ENCODE measurements at places on chromosomes 7 and 10.

DNA sequence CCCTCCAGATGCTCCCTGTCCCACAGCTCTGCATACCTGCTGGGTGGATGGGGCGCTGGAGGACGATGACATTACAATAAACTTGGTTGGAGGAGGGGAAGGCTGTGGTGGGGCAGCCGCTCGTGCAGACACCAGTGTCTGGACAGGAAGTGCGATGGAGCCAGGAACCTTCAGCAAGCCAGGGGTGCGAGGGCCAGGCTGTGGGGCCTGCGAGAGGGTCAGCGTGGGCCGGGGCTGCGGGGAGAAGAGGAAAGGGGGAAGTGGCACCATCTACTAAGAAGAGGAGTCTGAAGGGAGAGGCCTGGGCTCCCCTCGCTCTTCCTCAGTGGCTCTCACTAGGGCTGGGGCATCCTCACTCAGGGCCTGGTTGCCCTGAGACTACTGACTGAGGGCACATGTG is 6.4 kb downstream of the AP4M1 start:
- DNase-seq, result no peak

- no peak for DNase-seq
Measured at GRCh38 chr7:66313886-66314568, 108.9 kb downstream of the TPST1 start.

- no peak for DNase-seq
Measured at GRCh38 chr10:101850749-101851148, 7.1 kb upstream of the KCNIP2 start.

DNA sequence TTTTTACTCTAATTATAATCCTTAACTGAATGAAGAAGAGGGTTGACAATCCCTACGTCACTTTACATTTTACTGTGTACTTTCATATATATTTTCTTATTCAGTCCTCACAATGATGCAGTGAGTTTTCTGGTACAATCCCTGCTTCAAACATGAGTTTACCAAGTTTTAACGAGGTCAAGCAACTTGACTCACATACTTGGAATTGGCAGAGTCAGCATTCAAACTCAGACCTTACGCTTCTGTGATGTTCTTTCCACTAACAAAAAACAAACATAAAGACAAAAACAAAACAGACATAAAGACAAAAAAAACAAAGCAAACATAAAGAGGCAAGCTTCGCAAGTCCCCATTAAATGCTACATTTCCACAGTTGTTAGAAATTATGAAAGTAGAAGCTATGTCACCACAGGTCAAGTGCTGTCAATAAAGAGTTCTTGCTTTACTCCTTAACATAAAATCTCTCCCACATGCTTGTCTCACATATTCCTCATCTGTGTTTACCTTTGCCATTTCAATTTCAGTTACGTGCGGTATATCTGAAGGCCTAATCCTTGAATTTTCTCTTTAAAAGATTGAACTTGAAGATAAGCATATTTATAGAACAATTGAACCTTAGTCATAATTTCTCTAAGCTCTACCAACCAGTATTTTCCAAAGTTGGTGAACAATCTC is 217.3 kb downstream of the CELF2 start:
- no peak for DNase-seq

- DNase-seq, result peak; percentile 25
Measured at GRCh38 chr10:94076325-94076841, 82.7 kb downstream of the PLCE1 start.

- DNase-seq, result no peak
Measured at GRCh38 chr7:46033592-46033991, 112.5 kb upstream of the IGFBP3 start.

GRCh38 chr10:28400176-28400575 is 97.3 kb upstream of the MPP7 start:
- DNase-seq, result no peak

- DNase-seq, result no peak
Measured at GRCh38 chr10:133335246-133336117, 1.2 kb downstream of the CALY start.

- DNase-seq, result no peak
Measured at GRCh38 chr7:37395618-37396259, 52.9 kb downstream of the ELMO1 start.

DNA sequence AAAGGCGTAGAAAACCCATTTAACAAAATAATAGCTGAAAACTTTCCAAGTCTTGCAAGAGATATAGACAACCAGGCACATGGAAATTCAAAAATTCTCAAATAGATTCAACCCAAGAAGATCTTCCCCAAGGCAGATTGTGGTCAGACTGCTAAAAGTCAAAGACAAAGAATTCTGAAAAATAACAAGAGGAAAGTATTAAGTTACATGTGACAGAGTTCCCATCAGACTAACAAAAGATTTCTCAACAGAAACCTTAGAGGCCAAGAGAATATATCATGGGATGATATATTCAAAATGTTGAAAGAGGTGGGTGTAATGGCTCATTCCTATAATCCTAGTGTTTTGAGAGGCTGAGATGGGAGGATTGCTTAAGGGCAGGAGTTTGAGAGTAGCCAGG is 59.8 kb downstream of the TMEM178B start:
- no peak for DNase-seq

DNA sequence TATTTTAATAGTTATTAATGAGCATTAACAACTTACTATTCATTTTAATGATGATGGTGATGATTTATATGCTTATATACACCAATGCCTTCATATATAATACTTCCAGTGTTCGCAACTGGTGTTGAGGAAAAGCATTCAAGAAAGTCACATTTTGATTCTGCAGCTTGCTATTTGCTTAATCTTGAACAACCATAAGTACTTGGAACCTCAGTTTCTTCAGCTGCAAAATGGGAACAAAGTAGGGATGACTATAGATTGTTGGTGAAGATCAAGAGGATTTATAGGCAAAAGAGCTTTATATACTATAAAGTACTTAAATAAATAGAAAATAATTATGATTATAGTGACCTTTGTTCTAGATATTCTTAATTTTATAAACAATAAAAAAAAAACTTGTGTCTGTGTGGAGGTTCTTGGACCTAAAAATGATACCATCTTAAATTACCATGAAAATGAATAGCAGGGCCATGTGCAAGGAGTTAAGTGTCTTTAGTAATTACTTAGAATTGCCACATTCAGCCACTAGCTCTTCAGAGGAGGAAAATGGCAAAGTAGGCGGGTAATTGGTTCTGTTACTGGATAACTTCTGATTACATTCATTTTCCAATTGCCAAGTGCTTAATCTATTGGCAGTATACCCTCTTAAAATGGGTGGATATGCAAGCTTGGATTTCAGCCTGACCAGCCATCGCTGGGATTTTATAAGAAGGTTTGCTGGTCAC is 4.5 kb downstream of the ARID5B start:
- no peak for DNase-seq

DNA sequence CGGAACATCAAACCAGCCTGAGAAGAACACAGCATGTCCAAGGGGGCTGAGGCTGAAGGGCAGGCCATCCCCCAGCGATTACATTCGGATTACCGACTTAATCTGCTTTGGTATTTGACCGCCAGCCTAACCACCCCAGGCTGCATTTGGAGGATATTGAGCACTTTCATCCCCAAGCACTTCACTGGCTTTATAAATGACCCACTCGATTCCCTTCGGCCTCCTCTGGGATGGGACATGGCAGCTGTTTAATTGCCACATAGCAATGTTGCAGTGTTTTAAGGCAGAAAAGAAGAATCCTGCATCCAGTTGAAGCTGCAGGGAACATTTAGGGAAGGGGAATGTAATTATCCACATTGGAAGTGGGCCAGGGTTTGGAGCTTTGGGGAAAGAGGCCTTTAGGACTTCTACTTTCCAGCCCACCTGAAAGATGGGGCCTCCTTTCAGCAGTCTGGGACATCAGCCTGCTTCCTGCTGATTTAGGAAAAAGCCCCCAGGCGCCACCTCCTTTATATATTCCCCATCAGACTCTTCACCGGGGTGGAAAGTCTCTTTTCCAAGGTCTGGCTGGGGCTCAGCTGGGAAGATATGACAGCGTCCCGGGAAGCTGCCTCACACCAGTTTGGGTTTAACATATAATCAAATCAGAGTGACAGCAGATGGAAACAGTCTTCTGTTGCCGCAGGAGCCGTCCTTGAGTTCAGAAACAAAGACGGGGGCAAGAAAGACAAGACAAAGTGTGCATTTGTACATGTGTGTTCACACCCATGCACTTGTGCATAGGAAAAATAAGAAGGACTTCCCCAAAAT is 9.2 kb downstream of the DPCD start:
- no peak for DNase-seq

DNA sequence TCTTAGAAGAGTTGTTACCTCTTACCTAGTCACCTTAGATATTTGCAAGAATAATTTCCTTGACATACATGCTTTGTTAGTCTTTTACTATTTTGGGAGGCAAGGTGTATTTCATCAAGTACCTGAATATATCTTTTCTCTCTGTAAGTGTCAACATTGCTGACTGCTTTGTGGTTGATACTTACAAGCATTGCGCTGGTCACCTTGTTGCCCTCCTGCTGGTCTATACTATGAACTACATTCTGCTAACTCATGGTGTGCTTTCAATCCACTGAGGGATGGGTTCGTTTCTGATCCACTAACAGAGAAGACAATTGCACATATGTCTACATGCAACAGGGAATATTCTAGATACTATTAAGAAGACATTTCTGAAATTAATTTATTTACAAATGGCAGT is 837.8 kb upstream of the COBL start:
- no peak for DNase-seq

DNA sequence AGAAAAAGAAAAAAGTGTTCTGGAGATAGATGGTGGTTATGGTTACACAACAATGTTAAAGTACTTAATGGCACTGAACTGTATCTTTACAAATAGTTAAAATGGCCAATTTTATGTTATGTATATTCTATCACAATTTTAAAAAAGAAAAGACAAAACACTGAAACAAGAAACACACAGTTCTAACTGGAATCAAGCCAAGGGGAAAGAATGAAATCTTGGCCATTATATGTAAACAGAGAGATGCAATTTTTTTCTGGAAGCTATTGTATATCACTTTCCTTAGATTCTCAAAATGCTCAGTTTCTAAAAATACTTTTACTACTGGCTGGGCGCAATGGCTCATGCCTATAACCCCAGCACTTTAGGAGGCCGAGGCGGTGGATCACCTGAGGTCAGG is 4.1 kb downstream of the COA1 start:
- DNase-seq, result no peak

- no peak for DNase-seq
Measured at GRCh38 chr7:79664884-79665676, 211.6 kb upstream of the MAGI2 start.

- no peak for DNase-seq
Measured at GRCh38 chr10:5157501-5157900, 27.4 kb downstream of the AKR1C8 start.

GRCh38 chr10:22629852-22630233 is 84.5 kb downstream of the PIP4K2A start:
- no peak for DNase-seq

DNA sequence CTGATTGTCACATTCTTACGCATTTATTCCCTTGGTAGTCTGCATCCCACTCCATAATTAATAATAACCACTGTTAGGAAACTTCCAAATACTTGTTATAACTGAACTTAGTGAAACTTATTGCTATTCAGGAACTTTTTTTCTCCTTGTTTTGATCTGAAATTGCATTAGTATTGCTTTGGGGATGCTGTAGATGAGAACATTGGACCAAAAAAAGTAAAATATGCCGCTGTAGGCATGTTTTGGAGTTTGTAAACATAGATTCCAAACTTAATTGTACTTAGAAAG is 1.7 kb downstream of the PPP1R9A start:
- DNase-seq, result no peak

DNA sequence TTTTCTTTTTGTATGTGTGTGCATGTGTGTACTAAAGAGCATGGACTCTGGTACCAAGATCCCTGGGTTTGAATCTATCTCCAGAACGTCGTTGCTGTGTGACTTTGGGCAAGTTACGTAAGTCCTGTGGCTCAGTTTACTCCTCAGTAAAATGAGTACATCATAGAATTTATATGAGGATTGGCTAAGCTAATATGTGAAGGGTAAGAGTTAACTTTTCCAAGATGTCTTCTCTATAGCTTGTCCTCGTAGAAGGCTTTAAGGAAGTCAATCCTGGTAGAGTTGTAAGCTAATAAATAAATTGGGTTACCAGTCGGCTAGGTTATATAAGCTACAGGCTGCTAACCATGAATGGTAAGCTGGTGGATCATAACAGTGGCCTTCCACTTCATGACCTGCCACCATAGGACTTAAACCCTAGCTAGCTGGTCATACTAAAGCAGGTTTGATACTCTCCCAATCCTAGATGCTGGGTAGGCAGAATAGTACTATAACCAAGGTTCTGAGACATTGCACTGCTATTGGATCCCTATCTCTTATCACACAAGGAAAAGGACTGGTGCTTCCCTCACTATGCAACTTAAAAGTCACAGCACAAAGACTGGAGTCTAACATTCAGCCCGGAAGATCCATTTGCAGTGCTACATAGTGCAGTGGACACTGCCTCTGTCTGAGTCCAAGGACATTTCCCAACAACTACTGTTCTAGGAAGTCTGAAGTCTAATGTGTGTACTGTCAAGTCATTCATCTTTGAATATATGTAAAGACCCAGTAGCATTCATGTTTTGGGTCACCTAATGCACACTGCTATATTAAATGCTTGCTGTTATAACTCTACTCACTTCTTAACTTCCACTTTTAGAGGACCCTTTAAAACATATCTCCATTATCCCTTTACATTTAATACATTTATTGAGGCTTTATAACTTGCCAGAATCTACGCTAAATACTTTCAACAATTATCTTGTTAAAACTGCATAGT is 156.2 kb downstream of the CRPPA start:
- no peak for DNase-seq

DNA sequence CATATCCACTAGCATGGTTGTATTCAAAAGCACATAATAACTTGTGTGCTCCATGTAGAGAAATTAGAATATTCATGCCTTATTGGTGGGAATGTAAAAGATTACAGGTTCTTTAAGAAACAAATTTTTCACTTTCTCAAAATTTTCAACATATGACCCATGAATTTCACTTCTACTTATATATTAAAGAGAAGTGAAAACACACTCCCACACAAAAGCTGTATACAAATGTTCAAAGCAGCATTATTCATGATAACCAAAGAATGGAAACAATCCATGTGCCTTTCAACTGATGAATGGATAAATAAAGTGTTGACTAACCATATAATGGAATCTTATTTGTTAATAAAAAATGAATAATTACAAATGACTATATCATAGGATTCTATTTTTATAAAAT is 694.5 kb upstream of the PCDH15 start:
- DNase-seq, result no peak

DNA sequence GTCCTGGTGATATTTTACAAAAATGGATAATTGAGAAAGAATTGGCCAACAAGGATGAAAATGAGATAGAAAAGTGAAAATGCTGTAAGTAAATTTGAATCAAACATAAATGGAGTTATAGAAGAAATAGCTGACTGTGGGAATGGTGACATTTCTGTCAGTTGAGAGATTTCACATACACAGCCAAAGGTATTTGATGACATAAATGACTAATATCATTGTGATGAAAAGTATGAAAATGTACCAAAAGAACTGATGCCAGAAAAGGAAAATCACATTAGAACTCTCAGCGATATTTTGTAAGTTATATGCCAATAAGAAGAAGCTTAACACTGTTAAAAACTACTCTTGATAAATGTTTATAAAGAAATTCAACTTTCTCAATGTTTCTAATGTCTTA is 54.9 kb downstream of the TFPI2 start:
- no peak for DNase-seq

All from midbrain (tissue), 1 donor.